Naive thymus-derived CD4-positive, alpha-beta T cell (primary cell): ENCODE measurements at places on chromosomes 11 and 22. TPM values are rescaled to one million over a fixed set of nuclear protein-coding genes. Genes with fewer than 3 reads are reported as not detected.

PICK1 gene
- total RNA-seq: 27.8 TPM

YPEL1 gene
- total RNA-seq: 4.6 and 5.2 TPM in 2 replicates

DNA sequence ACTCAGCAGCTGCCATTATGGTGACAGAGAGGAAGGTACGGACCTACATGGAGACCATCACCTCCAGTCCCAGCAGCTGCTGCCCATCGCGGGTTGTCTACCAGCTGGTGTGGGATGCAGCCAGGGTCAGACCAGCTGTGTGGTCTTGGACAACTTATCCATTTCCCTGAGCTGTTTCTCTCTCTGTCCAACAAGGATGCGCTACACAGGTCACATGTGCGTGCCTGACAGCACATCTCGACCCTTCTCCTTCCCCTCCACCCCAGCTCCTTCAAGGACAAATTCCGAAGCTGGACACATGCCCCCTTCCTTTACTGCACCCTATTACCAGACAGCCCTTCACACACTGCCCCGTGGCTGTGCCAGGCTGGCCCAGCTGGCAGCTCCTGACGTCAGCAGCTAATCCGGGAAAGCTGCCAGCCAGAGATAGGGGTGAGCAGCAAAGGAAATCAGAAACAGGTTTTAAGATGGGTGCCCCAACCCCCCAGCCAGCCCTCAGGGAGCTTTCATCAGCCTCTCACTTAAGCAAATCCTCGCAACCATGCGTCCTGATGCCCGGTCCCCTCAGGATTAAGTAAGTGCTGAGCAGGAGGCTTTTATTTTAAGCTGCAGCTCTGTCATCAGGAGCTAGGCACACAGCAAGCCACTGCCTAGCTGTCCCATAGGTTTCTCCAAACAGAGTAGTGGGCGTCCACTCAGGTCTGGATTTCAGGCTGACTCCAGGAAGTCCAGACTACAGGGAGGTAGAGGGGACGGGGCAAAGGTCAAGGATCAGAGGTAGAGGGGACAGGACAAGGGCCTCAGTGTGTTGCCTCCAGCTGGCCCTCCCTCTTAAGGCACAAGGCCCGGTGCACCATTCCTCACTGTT, 20.3 kb downstream of the TEF start:
- no peak for DNase-seq

CARS1 gene
- total RNA-seq: 67.9 and 70.4 TPM in 2 replicates

KCNK7 gene
- total RNA-seq: 2.8 TPM

DNA sequence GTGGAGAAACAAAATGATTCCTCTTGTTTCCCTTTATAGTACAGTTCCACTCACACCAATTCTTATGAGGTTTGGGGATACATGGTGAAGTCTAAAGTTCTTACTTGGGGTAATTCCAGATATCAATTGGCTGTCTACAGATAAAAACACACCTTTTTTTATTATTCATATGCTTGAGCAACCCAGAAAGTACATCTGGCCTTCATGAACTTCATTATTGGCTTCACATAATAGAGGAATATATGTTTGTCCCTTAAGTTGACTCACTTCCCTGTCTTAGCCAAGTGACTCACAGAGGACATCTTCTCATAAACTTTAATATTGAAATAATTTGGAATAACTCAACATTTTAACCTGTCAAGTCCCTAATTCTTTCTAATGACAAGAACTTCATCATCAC, 36.3 kb upstream of the SOX6 start:
- DNase-seq: no peak

OVOL1 gene
- not detected for total RNA-seq

GRCh38 chr11:133821776-133822175, 23.5 kb downstream of the SPATA19 start:
- no peak for DNase-seq

DNA sequence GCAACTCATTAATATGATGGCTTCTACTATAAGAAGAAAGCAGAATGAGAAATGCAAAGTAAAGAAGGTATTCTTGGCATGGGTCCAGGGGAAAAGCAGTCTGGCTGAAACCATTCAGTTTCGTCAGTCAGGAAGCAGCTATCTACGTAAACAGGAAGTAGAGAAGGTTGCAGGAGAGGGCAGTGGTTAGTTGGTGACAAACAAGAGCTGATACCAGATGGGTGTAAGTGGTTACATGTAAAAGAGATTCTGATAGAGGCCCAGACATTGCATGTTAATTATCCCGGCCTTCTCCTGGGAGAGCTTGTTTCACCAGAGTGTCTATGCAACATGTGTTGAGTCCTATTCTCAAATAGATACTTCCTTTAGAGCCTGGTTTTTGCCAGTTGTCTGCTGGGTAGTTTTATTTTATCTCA, 58.4 kb upstream of the PSMA1 start:
- peak; percentile 84 for DNase-seq

DNA sequence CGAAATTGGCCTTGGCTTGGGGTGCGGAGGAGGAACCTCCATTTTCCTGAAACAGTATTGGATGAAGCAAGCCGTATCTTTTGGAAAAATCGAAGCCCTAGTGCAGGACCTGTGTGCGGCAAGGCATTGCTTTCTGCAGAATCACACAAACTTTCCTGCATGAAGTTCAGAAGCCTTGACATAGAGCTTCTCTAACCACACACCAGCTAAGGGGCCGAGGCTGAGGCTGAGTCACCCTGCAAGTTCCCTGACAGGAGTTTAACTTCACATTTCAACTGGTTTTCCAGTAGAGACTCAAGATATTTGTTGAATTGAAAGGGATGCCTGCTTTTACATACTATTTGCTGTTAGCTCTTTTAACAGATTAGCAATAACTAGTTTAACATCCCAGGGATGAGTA, 67.8 kb downstream of the TCF20 start:
- DNase-seq: no peak

GRCh38 chr11:5362017-5362625, 10.8 kb downstream of the OR51B6 start:
- DNase-seq: no peak

- no peak for DNase-seq
Observed at GRCh38 chr11:72511393-72512047, 77.2 kb upstream of the CLPB start.

DNA sequence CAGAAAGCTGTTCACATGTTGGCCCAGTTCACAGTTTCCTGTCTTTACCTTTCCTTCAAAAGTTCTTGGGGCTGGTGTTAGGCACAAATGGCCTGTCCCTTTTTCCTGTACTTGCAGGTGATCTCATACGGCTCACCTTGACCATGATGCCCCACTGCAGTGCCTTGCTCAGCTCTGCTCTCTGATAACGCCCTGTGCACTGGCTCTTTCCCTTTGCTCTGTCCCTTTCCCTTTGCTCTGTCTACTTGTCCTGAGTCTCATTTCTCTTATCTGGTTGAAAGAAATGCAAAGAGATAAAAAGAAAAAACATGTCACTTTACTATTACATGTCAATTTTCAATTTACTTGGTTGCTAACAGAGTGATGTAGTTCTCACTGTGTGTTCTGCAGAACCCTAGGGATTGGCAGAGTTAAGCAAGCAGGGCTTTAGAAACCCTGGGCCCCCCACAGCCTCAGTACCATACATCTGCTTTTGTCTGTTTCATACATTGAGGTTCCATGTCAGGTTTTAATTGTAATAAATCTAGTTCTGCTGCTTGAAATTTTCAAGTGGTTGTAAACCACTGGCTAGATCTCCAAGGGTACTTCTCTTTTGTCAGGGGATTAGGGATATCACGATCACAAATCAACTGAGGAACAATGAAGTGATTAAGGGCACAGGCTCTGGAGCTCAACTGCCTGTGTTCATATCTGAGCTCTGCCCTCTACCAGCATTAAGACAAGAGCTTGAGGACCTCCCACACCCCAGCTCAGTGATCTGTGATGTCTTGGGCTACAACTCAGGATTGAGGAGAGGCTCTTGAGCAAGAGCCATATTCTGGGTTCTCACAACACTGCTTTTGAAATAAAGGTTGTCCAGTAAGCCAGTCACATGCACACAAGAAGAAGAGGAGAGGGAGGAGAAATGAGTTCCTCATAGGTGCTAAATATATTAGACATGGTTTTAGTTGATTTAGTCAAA, 16.3 kb upstream of the SORL1 start:
- DNase-seq: no peak

DNA sequence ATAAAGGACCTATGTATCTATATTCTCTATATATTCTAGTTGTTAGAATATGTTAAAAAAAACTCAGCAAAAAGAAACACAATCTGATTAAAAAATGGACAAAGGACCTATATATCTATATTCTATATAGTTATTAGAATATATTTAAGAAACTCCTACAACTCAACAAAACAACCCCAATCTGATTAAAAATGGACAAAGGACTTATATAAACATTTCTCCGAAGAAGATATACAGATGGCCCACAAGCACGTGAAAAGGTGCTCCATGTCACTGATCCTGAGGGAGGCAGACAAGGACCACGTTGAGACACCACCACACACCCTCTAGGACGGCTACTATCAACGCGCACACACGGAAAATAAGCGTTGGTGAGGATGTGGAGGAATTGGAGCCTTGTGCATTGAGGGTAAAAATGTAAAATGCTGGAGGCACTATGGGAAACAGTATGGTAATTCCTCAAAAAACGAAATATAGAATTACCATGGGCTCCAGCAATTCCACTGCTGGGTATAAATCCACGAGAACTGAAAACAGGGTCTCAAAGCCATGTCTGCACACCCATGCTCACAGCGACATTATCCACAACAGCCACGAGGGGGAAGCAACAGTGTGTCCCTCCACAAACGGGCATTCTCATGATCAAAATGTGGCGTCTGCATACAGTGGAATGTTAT, 22.7 kb downstream of the YPEL1 start:
- peak; percentile 61 for DNase-seq

DNA sequence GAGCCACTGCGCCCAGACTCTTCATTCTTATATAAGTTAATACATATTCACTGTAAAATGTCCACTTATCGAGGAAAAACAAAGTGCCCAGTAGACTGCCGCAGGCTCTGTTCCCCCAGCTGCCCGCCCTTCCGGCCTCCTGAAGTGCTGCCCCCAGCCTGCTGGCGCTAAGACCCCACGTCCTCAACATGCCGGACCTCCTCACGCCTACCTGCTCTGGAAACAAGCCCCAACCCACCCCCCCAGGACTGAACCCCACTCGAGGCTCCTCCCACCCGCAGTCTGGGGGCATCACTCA, 1.1 kb downstream of the GATD1 start:
- no peak for DNase-seq

DNA sequence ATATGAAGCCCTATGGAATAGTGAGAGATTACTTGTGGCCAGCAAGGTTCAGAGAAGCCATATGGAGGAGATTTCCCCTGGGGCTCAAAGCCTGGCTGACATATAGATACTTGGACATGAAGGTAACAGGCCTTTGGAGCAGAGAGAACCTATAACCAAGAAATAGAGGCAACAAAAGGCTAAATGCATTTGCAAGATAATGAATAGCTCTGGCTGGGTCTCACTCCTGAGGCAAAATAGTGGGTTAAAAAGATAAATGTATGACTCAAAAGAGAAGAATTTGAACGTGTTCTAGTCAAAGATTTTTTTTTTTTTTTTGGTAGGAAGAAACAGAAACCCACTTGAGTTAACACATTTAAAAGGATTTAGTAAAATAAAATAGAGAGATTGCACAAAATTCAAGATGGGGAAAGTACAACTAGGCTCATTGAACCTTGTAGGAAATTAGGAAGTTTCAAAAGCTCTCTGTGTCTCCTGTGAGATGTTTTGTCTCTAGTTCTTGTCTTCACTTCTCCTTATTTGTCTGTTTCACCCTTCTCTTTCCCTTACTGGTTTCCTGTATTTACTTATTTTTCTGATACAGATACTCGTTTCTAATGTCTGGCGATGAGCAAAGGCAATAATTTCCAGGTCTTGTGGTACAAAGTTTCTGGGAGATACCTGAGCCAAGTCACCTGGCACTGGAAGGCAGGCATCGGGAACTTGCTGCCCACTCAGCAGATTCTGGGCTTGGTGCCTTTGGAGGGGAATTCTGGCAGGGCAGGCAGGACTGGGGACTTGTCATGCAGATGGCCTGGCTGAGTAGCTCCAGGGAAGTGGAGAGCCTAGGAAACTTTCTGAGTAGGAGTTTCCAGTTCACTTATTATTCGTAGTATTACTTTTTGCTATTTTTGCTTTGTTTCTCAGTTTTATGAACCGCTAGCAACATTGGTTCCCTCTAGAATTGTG, 49.2 kb upstream of the SESN3 start:
- no peak for DNase-seq

GRCh38 chr22:29255064-29255621, 12.6 kb downstream of the RHBDD3 start:
- DNase-seq: no peak

- DNase-seq: no peak
Observed at GRCh38 chr11:71109186-71109585, 143.2 kb downstream of the SHANK2 start.

DNA sequence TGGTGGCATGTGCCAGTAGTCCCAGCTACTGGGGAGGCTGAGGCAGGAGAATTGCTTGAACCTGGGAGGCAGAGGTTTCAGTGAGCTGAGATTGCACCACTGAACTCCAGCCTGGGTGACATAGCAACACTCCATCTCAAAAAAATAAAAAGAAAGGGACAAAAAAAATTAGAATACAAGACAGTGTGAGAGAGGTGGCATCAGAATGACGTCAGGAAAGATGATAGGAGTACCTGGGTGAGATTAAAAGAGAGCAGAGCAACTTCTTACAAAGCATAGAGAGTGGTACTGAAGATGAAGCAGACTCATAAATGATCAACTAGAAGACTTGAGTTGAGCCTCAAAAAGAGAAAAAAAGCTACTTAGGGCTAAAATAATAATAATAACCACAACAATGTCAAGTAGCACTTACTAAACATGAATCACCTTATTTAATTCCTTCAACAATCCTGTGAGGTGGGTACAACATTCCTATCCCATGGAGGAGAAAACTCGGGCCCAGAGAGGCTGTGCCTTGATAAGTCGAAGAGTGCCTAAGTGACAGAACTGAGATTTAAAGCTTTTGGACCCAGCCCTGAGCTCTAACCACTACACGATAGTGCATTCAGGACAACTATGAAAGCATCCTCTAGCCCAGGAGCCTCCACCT, 5.2 kb upstream of the SLN start:
- DNase-seq: no peak

GRCh38 chr11:19852288-19852687, 139.7 kb downstream of the NAV2 start:
- DNase-seq: no peak

DNA sequence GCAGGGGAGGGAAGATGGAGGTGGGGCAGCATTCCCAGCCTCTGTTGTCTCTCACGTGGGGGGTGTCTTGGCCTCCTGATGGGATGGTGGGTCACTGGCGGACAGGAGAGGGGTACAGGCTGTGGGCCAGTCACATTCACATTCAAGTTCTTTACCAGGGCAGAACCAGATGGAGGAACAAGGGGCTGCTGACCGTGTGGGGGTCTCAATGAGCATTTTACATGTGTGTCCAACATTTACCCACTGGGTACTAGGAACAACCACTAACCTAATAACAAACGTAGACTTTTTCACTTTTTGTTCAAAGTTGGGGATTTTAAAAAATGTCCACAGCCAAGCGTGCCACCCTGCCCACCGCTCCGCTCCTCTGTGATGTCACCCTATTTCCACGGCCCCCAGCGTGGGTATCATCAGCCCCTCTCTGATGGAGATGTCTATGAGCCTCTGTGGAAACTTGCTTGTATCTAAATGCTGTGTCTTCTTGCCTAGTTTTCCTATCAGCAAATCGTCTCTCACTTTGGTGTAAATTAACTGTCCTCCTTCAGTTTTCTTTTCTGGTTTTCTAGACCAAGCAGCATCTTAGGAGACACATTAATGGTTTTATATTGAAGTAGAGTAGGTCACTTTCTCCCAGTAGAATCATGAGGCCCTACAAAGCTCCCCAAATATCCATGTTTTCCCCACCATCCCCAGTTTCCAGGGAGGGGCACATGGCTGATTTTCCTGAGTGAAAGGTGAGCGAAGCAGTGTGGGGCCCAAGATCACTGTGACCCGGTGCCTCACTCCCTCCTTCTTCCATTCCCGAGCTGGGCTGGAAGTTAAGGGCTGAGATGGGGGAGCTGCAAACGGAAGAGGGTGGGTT, 936.7 kb downstream of the BRD1 start:
- no peak for DNase-seq

KCNQ1OT1 gene
- total RNA-seq: 0.51 and 0.56 TPM in 2 replicates

RAB3IL1 gene
- total RNA-seq: 0.49 TPM
